ENCODE measurements at places on chromosomes 12 and 14. TPM values are rescaled to one million over a fixed set of nuclear protein-coding genes. Genes with fewer than 3 reads are reported as not detected.

- no peak for DNase-seq
Observed at GRCh38 chr14:75469606-75470237, 41.9 kb downstream of the JDP2 start.

GRCh38 chr12:108642269-108642870, 8.7 kb upstream of the SELPLG start:
- DNase-seq = no peak

GRCh38 chr12:125324861-125325490, 259.7 kb downstream of the AACS start:
- no peak for DNase-seq

GRCh38 chr12:110314308-110314707, 33.3 kb downstream of the ATP2A2 start:
- DNase-seq = no peak

DNA sequence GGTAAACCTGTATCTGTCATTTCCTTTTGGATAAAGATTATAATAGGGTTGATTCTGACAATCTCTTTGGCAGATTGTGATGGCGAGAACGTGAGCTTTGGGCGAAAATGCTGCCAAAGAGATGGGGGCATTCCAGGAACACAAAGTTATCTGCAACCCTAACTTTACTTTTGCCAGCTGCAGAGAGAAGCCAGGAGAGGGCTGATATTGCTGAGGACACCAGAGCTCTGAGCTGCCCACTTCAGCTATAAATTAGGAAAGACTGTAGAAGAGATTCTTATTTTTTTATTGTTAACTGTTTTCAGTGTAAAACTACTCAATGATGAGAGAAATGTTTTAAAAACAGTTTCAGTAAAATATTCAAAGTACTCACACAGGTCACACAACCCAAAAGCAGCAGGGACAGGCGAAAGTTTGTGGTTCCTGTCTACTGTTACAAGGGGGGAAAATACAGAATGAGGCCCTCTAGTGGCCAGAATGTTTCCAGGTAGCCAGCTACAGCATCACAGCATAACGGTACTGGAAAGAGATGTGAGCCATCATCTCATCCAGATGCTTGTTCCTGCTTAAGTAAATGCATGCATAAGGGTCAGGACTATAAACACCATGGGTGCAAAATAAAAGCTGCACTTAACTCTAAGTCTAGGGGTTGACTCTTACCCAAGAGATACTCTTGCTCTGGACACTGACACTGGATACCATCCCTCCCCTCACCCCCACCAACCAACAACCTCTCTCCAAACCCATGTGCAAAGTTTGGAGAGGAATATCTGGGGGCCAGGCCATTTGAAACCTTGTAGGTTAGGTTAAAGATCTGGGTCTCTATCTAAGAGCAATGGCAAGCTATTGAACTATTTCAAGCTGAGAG, 498.4 kb downstream of the RMST start:
- no peak for DNase-seq

- DNase-seq = no peak
Observed at GRCh38 chr14:24313913-24314312, 2.6 kb downstream of the LTB4R start.

- peak; percentile 74 for DNase-seq
Observed at GRCh38 chr14:68685419-68686204, 107.3 kb downstream of the ZFP36L1 start.

- no peak for DNase-seq
Observed at GRCh38 chr12:111260732-111261131, 108.2 kb downstream of the PHETA1 start.

DNA sequence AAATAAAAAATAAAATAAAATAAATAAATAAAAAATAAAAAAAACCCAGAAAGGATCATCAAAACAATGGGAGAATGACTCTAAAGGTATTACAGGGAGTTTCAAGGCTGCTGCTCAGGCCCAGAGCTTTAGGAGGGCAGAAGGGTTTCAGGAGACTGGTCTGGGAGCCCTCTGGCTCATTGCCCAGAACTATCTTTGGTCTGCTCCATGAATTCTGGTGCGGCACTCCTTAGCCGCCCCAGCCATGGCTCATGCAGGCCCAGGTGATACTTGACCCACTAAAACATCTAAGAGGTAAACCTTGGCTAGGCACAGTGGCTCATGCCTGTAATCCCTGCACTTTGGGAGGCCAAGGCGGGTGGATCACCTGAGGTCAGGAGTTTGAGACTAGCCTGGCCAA, 14.7 kb upstream of the TMED10 start:
- DNase-seq = no peak

- DNase-seq = peak; percentile 43
Observed at GRCh38 chr12:95918194-95918993, 24.0 kb downstream of the CCDC38 start.

GRCh38 chr12:66596199-66596598, 82.7 kb downstream of the GRIP1 start:
- no peak for DNase-seq

GRCh38 chr12:34244608-34245007, 222.3 kb downstream of the ALG10 start:
- DNase-seq = no peak

Gene CYP46A1
- total RNA-seq = 0.41 TPM

Gene KRT77
- total RNA-seq = not detected

Gene INHBC
- 0.18 TPM for total RNA-seq

Gene TOGARAM1
- 18.3 TPM for total RNA-seq

Gene GSG1
- total RNA-seq = not detected

Gene LMBR1L
- total RNA-seq = 253 TPM

Gene ASB2
- total RNA-seq = 1.8 TPM
